Epithelial cell of proximal tubule (primary cell): ENCODE measurements at places on chromosomes 6 and 20.

- DNase-seq = no peak
Measured at GRCh38 chr6:135271626-135272025, 90.5 kb downstream of the MYB start.

- no peak for DNase-seq
Measured at GRCh38 chr20:51419231-51419630, 123.3 kb downstream of the NFATC2 start.

DNA sequence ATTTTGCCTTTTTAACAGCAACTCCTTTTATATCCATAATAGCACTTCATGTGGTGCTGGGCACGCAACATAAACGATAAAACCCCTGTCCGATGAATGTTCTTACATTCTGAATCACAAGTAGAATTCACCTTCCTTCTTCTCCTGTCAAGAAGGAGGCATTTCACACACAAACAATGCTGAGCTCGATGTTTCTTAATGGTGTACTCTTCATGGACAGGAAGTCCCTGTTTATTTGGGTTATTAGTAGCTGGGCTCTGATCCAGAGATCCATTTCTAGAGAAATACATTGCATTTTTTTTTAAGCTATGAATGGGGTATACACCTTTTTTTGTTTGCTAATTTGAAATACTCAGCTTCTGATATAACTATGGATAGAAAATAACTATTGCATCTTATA is 82.4 kb downstream of the PPP1R3G start:
- DNase-seq = no peak

DNA sequence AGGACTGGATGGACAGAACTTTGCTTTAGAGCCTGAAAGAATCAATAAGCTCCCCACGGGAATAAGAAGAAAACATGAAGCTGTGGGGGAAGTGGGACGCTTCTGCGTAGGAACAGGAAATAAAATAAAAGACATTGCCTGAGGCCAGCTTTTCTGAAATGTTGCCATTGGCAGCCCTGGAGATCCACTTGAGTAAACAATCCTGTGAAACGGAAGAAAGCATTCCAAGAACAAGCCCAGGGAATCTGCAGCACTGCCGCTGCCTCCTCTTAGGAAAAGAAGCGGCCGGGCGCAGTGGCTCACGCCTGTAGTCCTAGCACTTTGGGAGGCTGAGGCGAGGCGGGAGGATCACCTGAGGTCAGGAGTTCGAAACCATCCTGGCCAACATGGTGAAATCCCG is 182.3 kb upstream of the RALGAPA2 start:
- DNase-seq = no peak

GRCh38 chr6:66735106-66735890 is 1028.3 kb upstream of the EYS start:
- no peak for DNase-seq

DNA sequence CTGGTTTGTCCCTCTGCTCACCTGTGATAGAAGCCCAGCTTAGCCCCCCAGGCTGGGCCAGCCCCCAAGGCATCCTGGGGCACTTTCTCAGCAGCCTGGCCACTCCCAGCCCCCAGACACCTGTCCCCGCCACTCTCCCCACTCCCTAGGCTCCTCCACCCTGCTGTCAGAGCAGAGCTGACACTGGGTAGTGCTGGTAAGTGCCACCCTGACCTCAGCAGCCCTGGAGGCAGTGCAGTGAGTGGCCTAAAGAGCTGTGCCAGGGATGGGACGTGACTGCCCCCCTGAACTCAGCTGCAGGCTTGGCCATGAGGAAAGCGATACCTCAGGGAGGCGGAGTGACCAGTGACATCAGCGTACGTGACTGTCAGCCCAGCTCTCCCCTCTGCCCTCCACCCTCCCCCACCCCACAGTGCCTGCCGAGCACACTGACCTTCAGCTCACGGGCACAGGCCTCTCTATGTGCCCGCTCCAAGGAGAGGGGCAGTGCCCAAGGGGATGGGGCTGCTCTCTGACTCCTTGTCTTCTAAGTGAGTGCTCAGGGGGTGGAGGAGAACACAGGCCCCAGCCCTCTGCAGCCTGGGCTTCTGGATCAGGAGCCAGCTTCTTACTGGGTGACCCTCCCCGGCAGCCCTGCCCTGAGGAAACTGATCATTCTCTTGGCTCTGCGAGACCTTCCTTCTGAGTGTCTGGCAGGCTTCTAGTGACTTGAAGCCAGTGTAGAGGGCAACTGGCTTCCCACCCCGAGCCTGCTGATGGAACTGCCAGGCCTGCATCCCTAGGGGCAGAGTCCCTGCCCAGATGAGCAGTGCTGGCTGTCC is 172.7 kb downstream of the MRPL14 start:
- DNase-seq = no peak

- DNase-seq = no peak
Measured at GRCh38 chr20:51373713-51374455, 168.6 kb downstream of the NFATC2 start.

DNA sequence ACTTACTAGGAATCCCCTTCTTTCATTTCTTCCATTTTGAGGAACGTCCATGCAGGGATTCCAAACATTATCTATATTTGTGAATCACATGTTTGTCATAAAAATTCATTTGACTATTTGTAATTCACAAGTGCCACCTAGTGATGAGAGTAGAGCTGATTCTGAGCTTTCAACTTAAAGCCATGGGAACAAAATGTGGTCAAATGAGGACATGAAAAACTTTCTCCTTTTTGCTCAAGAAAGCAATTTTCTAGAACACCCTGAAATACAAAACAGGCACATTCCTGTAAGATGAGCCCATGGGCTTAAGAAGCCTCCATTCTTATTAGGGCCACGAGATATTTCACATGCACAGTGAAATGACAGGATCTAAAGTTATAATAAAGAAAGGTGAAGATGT is 12.3 kb downstream of the MAP3K7 start:
- DNase-seq = no peak

GRCh38 chr6:85065831-85066230 is 301.4 kb upstream of the TBX18 start:
- DNase-seq = no peak

DNA sequence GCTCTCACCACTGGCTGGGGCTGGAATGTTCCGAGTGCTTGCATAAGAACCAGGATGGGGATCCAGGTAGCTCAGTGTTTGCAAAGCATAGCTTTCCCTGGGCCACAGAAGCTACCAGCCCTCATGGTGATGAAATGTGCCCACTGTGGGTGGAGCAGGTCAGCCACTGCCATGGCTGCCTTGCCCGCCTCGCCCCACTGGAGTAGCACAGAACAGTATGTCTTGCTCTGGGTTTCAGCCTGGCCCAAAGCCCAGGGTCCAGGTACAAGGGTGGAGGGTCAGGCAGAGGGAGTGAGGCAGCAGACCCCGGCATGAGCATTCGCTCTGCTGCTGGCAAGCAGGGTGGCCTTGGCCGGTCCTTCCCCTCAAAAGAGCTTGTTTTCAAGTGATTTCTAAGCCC is 34.7 kb downstream of the KCNK17 start:
- DNase-seq = no peak

DNA sequence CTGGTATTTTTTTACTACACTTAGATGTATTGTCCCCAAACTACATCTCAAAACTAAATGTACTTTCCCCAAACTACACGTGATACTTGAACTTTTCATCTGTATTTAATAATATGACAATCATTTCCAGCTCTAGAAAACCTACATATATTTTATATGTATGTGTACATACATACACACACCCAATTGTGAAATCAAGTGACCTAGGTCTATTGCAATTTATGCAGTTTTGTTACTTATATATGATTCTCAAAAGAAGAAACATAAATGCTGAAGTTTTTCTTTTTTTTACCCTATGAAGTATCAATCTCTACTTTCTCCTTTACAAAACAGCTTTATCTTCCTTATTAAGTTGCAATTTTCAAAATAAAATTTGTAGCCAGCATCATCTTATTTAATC is 4.7 kb downstream of the ADNP start:
- no peak for DNase-seq

DNA sequence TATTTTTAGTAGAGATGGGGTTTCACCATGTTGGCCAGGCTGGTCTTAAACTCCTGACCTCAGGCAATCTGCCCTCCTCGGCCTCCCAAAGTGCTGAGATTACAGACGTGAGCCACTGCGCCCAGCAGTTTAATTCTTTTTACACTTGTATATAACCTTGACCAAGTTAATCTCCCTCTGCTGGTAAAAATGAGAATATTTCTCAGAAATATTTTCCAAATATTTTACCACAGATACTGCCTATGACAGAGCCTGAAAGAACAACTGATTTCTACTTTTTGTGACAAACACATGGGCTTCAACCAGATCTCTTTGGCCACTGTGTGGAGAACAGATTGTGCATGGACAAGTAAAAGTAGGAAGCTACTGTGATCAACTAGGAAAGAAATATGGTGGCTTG is 21.2 kb upstream of the NHSL1 start:
- DNase-seq = no peak

- no peak for DNase-seq
Measured at GRCh38 chr20:38383147-38383546, 36.9 kb downstream of the LBP start.

- DNase-seq = no peak
Measured at GRCh38 chr6:142326540-142326939, 24.7 kb downstream of the ADGRG6 start.

DNA sequence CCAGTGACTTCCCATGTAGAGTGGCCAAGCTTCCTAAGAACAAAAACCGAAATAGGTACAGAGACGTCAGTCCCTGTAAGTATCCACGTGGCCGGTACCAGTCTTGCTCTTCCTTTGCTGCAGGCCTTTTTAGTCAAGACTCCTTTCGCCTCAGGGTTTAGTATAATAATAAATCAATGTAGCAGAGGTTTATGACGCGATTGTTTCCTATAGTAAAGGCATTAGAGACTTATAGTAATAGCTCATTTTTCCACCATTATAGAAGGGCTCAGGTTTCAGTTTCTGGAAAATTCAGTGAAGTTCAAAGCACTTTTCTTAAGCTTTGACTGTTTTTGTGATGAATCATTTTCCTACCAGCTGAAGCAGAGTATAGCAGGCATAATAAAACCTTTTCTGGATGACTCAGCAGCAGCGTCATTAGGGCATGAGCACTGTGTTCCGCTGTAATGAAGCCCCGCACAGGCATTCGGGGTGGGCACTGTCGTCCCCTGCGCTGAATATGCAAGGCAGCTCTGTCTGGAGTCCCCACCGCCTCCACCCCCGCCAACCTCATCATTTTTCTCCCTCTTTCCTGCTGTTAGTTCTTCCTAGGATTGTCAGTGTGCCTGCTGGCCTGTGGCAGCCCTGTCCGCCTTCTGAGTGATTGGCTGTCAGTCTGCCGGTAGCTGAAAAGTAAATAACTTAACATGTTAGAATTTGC is 51.3 kb downstream of the PTPN1 start:
- DNase-seq = peak; percentile 76

DNA sequence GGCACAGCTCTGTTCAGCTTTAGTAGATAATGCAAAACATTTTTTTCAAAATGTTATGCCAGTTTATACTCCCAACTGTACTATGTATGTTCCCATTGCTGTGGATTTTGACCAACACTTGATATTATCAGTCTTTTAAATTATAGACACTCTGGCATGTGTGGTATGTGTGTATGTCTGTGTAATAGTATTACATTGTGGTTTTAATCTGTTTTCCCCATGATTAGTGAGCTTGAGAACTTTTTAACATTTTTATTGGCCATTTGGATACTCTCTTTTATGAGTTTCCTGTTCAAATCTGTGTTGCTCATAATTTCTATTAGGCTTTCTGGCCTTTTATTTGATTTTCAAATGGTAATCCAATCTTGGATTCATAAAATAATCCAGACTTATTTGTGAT is 69.2 kb upstream of the TXNDC5 start:
- no peak for DNase-seq

GRCh38 chr6:105986998-105987397 is 99.1 kb upstream of the PRDM1 start:
- no peak for DNase-seq

- no peak for DNase-seq
Measured at GRCh38 chr6:158607411-158608170, 37.0 kb downstream of the DYNLT1 start.

DNA sequence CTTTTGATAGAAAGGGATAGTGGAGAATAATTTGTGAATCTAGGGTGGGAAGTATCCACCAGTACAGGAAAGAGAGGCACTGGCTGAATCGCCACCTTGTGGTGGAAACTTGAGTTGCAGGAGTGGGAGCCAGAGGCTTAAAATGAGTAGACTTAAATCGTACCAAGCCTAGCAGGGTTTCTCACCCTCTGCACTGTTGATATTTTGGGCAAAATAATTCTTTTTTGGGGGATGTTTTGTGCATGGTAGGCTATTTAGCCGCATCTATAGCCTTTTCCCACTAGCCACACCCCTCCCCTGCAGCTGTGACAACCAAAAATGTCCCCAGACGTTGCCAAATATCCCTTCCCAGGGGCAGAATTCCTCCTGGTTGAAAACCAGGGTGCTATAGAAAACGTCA is 119.1 kb downstream of the DHX35 start:
- no peak for DNase-seq

- DNase-seq = no peak
Measured at GRCh38 chr20:59664421-59664941, 60.1 kb downstream of the PHACTR3 start.

DNA sequence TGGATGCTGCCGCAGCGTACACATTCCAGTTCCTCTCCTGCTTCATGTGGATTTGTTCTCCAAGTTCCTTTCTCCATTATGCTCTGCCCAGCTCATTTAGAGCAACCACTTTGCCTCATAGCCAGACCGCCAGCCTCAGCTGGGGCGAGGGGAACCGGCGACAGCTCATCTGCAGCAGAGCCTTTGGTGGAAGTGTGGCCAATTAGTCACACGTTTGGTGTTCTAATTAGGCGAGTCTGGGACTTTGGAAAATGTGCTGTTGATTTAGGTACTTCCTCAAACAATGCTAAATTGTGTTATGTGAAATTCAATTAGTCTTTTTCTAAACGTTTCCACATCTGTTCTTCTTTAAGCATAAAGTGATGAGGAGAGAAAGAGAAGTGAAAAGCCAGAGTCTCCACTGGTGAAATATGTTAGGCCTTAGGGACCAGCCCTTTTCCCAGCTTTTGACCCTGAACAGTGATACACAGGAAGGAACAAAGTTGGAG is 217.9 kb downstream of the TBX18 start:
- no peak for DNase-seq

DNA sequence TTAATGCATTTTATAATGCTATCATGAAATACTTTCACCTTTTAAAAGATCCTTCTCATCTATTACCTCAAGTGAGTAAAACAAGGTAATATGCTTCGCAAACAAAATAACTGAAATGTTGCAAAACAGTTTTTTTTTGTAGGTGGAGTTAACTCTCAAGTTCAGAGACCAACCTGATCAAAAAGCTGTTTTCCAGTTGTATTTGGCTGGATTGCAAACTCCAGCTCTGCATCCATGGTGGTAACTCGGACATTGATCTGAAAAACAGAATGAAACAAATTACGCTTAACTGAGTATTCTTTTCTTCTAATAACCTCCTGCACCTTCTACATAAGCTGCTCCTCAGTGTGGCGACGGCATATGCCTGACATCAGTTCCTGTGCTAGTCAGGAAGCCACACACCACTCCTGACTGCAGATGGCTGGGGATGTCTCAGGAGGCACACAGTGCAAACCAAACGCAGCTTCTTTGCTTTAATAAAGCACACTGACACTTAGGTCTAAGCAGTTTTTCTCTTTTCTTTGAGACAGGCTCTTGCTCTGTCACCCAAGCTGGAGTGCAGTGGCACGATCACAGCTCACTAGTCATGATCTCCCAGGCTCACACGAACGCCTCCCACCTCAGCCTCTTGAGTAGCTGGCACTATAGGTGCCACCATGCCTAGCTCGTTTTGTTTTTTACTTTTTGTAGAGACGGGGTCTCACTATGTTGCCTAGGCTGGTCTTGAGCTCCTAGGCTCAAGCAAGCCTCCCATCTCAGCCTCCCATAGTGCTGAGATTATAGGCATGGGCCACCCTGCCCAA is 29.9 kb downstream of the EZR start:
- no peak for DNase-seq
